Activated T-cell treated with anti-CD3 and anti-CD28 coated beads, Interleukin-2, amount 50 U/mL, for 72 hours (primary cell): ENCODE measurements at places on chromosomes 5 and 9.

- H3K4me1 ChIP-seq = peaks cover 97% of the 10 kb centered on the region
- no peaks in the 10 kb centered on the region for H3K36me3 ChIP-seq
- peak overlapping the region; percentile 46 for H3K4me3 ChIP-seq
Observed at GRCh38 chr9:115004545-115004944, 74.2 kb upstream of the TNFSF8 start.

DNA sequence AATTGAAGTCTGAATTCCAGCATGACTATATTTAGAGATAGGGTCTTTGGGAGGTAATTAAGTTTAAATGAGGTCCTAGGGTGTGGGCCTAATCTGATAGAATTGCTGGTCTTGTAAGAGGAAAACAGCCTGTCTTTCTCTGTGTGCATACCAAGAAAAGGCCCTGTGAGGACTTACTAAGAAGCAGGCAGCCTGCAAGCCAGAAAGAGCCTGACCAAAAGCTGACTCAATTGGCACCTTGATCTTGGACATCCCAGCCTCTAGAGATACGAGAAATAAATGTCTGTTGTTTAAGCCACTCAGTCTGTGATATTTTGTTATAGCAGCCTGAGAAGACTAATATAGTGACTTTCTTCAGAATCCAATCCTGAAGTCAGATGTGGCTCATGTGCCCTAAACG is 14.6 kb downstream of the ARL14EPL start:
- no peak overlapping the region for H3K4me3 ChIP-seq
- H3K36me3 ChIP-seq = no peaks in the 10 kb centered on the region
- H3K27me3 ChIP-seq = peaks cover 6% of the 10 kb centered on the region
- no peaks in the 10 kb centered on the region for H3K4me1 ChIP-seq
- DNase-seq = no peak

DNA sequence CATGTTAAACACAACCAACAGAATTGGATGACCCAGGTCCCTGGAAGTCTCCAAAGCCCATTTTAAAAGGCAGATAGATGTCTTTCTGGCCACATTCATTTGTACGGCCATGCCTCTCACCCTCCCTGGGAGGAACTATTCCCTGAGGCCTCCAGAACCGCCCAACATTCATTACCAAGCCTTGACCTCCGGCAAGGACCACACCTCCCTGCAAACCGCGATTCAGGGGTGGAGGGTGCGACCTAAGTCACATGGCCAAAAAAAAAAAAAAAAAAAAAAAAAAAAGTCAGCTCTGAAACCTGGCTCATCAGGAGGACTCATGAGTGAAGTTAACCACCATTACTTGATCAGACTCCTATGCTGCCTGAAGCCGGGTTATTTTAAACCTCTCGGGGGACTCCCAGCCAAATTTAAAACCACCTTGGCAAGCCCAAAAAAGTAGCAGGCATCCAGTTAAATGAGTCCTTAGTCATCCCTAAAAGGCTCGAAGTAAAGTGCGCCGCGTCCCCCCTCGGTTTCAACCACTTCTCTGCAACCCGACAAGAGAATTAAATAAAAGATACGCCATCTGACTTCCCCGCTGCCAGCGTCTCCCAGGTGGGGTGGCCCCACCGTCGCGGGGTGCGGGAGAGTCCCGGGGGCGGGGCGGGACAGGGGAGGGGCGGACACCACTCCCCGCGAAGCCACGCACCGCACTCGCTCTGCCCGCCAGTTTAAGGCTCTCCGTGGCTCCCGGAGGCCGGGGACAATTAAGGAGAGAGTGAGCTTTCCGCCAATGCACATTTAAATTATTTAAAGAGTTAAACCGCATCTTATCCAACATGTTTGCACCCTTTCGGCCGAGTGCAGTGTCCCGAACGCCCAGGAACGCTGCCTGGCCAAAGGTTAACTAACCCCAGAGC is 2.3 kb downstream of the KLF9 start:
- H3K27me3 ChIP-seq = no peaks in the 10 kb centered on the region
- peaks cover 8% of the 10 kb centered on the region for H3K36me3 ChIP-seq

DNA sequence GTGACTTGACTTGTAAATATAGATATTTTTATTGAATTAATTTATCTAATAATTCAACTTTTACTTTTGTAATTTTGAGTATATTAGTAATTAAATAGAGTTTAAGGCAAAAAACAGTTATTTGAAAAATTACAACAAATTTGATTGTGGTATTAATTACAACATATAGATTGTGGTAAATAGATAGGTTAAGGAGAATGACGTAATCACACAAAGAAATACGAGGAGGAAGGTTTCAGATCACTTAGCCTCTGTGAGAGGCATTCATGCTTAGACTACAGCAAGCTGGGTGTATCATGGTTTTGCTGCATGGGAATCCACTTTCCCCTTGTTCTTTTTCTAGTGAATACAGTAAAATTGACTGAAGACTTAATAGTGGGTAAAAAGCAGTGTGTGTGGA is 878.4 kb upstream of the EDIL3 start:
- H3K4me3 ChIP-seq = no peak overlapping the region
- no peak overlapping the region for H3K27ac ChIP-seq
- no peaks in the 10 kb centered on the region for H3K36me3 ChIP-seq
- DNase-seq = no peak

DNA sequence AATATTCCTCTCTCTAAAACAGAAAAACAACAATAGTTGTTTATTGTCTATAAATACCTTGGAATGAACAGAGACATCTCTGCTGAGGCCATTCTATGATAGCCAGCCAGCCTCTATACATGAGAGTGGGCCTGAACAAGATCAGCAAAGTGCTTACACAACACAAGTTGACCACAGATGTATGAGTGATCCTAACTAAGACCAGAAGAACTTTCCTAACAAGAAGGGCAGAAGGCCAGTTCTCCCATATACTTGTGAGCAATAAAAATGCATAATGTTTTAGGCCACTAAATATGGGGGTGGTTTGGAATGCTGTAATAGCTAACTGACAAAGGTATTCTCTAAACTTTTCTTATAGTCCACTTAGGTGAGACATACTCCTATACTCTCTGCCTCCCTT is 345.7 kb downstream of the SPATA31D1 start:
- H3K4me3 ChIP-seq = no peak overlapping the region
- H3K36me3 ChIP-seq = no peaks in the 10 kb centered on the region
- no peaks in the 10 kb centered on the region for H3K27me3 ChIP-seq
- H3K27ac ChIP-seq = no peak overlapping the region
